ENCODE measurements at places on chromosomes 6 and 20.
A peak's percentile ranks its signal among the peaks of the same experiment; 100 is the strongest.

DNA sequence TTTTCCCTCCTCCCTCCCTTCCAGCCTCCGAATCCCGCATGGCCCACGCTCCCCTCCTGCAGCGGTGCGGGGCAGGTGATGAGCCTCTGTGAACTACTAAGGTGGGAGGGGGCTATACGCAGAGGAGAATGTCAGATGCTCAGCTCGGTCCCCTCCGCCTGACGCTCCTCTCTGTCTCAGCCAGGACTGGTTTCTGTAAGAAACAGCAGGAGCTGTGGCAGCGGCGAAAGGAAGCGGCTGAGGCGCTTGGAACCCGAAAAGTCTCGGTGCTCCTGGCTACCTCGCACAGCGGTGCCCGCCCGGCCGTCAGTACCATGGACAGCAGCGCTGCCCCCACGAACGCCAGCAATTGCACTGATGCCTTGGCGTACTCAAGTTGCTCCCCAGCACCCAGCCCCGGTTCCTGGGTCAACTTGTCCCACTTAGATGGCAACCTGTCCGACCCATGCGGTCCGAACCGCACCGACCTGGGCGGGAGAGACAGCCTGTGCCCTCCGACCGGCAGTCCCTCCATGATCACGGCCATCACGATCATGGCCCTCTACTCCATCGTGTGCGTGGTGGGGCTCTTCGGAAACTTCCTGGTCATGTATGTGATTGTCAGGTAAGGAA is at the start of gene OPRM1:
TSS of gene OPRM1 (plus strand) at position 10 of the 612 bp plus-strand sequence. CDS start at position 315, 305 bp downstream.
- DNase-seq, result peak; percentile 25

- no peak for DNase-seq
Measured at GRCh38 chr6:135922174-135922573, 70.7 kb downstream of the PDE7B start.

- no peak for DNase-seq
Measured at GRCh38 chr6:2855061-2855519, 13.4 kb upstream of the SERPINB1 start.

DNA sequence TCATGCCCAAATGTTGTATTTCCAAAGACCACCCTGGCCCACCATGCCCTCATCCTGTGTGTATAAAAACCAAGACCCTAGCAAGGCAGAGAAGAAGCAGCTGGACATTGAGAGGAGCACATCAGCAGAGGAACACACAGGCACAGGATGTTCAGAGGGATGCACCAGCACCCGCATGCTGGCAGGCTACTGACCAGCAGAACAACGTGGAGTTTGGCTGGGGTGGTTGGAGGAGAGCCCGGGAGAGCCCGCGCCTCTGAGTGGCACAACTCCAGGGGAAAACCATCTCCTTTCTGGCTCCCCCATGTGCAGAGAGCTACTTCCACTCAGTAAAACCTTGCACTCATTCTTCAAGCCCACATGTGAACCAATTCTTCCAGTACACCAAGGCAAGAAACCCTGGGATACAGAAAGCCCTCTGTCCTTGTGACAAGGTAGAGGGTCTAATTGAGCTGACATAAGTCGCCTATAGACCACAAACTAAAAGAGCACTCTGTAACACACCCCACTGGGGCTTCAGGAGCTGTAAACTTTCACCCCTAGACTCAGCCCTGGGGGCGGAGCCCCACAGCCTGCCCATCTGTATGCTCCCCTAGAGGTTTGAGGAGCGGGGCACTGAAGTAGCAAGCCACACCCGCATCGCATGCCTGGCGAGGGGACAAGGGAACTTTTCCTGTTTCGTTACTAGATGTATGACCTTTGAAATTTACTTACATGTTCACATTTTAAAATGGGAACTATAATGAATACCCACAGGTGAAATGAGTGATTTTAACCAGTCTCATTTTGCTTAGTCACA is 831.5 kb upstream of the CITED2 start:
- DNase-seq, result no peak

DNA sequence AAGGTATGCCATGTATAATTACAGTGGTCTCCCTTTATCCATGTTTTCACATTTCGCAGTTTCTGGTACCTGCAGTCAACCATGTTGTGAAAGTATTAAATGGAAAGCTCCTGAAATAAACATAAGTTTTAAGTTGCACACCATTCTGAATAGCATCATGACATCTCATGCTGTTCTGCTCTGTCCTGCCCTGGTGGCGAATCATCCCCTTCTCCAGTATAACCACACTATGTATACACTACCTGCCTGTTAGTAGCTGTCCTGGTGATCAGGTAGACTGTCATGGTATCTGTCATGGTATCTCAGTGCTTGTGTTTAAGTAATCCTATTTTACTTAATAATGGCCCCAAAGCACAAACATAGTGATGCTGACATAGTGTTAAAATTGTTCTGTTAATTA is 97.1 kb downstream of the ZFAND3 start:
- DNase-seq, result no peak

DNA sequence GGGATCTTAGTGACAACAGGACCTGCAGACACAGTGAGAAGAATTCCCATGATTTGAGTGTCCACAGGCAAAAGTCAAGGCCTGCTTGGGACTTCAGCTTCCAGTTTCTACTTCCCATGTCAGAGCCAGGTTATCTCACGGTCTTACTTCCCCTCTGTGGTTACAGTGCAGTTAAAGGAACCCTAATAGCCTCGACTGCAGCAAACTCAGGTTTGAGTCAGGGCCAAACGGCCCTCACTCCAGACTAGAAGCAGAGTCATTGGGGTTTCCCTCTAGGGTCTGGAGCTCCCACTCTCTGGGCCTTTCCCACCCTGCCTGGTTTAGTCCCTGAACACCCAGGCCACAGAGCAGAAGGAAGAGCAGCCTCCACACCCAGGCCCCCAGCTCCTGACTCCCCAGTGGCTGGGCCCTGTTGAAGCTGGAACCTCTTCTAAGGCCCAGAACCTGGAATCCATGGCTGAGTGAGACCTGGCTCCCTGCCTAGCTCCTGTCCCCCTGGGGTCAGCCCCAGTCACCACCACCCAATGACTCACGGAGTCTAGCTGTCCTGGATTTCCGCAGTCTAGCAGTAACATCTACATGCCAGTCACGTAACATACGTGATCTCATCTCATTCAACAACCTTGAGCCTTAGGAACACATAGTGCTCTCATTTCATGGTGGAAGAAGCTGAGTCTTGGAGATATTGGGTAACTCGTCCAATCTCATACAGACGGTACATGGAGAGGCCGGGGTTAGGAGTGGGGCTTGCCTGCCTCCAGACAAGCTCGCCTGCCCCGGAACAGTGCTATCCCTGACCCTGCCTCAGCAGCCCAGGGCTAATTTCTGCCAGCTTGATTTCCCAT is 9.2 kb upstream of the GHRH start:
- DNase-seq, result no peak

DNA sequence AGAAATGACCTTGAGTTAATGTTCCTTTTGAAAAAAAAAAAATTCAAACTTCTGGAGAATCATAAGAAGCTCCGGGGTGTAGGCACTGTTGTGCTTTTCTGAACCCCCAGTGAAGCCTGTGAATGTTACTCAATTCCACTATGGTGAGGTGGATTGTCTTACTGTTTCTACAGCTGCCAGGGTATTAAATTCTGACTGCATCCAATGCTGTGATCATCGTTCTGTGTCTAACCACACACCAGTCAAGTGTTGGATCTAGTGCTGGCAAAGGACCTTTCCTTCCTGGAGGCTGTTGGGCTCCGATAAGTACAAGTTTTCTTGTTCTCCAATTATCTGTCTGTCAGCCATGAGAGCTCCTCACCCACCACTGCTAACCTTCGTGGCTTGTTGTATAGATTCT is 162.0 kb upstream of the EPHA7 start:
- DNase-seq, result no peak

GRCh38 chr6:108966855-108967755 is 118.9 kb downstream of the ARMC2 start:
- no peak for DNase-seq

- no peak for DNase-seq
Measured at GRCh38 chr6:114090626-114091025, 119.7 kb upstream of the HDAC2 start.

DNA sequence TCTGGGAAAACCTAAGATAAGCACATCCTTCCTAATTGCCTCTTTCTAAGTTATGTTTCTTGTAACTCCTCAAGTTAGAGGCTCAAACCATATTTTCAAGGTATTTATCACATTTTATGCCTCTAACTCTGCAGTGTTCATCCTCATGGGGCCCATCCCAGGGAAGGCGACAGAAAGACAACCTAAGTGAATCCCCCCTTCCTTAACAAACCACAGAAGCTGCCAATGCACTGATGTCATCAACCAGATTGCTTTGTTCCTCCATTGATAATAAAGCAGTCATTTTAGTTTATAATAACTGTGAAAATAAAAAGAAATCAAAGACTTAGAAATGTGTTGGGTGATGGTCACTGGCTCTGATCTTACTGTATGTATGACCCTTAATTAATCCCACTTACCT is 119.5 kb upstream of the TCF21 start:
- no peak for DNase-seq

GRCh38 chr6:163356743-163357142 is 57.8 kb upstream of the QKI start:
- no peak for DNase-seq

DNA sequence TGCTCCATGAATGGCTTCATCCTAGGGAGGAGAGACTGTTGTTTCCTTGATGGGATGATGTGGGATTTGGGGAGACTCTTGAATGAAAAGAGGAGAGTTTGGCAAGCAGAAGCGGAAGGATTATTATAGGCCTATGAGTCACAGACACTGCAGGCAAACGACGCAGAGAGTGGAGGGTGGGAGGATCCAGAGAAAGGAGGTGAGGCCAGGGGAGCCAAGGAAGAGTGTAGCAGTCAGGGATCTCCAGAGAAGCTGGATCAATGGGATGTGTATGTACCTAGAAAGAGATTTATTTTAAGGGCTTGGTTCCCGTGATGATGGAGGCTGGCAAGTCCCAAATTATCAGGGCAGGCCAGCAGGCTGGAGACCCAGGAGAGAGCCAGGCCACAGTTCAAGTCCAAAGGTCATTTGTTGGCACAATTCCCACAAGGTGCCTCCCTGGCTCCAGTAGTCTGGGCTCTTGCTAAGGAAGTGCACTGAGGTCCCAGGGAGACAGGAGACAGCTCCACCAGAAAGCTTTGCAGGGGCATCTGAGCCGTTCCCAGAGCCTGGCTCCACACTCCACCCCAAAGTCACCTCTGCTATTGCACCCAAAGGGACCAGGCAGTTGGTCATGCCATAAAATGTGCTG is 76.0 kb downstream of the ADTRP start:
- DNase-seq, result no peak

DNA sequence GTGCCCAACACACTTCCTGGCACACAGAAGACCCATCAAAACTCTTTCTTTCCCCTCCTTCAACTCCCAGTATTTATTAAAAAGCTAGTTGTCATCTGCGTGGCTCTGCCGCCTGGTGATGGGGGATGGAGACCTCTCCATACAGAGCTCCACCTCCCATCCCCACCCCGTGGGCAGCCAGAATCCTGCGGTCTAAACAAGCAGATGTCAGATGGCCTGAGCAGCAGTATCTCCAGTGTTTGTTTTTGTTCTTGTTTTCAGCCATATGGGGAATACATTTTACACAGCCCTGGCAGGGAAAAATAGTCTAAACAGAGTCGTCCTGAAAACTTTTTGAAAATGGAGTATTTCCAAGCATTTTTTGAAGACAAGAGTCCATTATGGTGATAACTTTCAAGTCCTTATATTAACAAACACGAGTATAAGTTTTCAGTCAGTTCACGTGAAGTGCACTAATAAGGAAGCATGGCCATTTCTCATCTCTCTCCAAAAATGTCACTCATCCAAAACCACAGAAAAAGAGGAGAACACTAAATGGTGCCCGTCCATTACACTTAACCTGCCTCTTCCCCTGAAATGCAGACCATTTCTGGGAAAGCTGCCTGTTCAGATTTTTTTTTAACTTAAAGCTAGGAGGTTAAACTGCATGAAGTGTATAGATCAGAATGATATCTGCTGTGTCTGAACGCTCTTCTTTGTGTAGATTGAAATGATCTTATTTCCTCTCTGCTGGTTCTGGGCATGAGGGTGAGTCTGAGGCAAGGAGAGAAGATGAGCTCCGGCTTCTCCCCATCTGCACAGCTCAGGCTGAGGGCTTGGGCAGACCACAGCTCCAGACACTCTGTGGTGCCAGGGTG is 91.0 kb downstream of the TCP11 start:
- DNase-seq, result no peak

- no peak for DNase-seq
Measured at GRCh38 chr20:11332381-11332780, 585.3 kb upstream of the BTBD3 start.

DNA sequence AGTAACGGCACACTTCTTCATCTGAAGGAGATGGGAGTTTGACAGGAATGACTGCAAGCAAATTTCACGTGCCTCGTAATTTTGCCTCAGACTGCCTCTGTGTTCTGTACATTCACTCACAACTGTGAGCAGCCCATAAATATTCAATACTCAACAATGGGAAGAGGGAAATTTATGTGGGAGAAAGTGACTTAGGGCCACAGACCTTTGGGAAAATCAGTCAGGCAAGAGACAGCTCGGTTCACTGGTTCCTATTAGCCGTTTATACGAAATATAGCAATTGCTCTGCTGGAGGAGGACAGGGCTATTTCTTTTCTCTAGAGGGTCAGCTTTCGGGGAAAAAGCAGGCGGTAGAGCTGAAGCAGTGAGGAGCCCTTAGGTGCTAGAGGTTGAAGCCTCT is 28.0 kb downstream of the OPN5 start:
- DNase-seq, result no peak

- DNase-seq, result no peak
Measured at GRCh38 chr6:140494321-140495108, 1120.1 kb upstream of the CITED2 start.

DNA sequence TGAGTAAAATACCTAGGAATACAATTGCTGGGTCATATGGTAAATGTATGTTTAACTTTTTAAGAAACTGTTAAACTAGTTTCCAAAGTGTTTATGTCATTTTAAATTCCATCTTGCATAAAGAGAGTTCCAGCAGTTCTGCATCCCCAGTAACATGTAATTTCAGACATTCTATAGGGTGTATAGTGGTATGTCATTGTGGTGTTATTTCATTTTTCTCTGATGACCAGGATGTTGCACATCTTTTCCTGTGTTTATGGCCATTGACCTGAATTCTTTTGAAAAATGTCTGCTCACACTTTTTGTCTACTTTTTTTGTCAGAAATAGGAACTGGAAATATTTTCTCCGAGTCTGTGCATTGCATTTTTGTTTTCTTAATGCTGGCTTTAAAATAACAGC is 128.9 kb downstream of the TMEM200A start:
- DNase-seq, result no peak

DNA sequence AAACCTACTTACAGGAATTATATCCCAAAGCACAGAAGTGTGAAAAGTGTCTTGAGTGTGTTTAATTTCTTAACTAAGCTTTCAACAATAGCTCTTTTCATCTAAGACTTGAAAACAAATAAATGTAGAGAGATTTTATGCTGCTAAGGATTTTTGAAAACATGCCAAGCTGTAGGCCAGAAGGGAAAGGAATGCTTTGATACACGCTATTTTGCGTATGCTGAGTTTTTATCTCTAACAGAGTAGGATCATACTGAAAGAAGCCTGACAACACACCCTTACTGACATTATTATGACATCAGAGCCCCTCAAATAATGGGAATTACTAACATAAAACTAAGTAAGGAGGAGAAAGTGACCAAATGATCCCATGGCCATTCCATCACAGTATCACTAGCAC is 265.5 kb downstream of the KHDC1L start:
- DNase-seq, result no peak

GRCh38 chr20:61166324-61166723 is 85.7 kb upstream of the CDH4 start:
- no peak for DNase-seq

GRCh38 chr6:162917506-162917905 is 189.7 kb downstream of the PACRG start:
- no peak for DNase-seq

Measured in activated CD4-positive, alpha-beta T cell treated with anti-CD3 and anti-CD28 coated beads, Interleukin-2, amount 50 U/mL, for 48 hours (primary cell).